ENCODE measurements at places on chromosomes 4 and X.

- no peak for DNase-seq
These were observed 35.7 kb downstream of the DDX53 start for GRCh38 chrX:23035493-23035892.

- DNase-seq: no peak
These were observed 843.4 kb downstream of the FSTL5 start for GRCh38 chr4:161320377-161320776.

- DNase-seq: no peak
These were observed 100.5 kb downstream of the PRDM5 start for GRCh38 chr4:120821977-120822376.

DNA sequence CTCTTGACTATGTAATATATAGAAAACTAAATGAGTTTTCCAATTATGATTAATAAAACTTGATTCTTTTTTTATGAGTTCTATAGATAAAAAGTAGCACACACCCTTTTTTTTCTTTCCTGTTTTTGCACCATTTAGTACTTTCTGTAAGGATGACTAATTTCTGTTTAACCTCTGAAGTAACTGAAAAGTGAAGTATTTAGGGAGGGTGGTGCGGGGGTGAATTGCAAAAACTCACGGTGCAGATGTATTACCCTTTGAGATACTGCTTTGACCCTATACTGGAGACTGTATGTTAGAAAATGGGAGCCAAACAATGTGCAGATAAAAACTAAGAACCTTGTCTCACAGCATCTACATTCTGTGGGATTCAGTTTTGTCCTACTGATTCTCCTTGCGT, 471.6 kb downstream of the DTHD1 start:
- DNase-seq: no peak

DNA sequence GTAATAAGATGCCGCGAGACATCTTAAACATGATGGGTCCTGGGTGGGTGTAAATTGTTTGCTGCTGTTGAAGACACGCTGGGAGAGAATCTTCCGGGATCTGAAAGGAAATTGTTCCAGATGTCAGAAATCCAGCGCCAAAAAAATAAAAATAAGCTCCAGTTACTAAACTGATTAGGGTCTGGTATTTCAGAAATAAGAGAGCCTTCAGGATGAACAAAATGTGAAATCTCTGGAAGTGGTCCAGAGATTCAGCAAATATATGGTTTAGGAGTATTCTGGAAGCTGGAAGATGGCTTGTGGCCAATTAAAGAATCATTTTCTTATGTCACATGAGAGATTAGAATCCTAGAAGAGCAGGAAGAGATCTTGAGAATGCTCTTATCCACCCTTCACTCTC, 75.8 kb upstream of the NHS start:
- DNase-seq: no peak

- DNase-seq: no peak
These were observed 3.2 kb downstream of the TMEM164 start for GRCh38 chrX:110006161-110006560.

DNA sequence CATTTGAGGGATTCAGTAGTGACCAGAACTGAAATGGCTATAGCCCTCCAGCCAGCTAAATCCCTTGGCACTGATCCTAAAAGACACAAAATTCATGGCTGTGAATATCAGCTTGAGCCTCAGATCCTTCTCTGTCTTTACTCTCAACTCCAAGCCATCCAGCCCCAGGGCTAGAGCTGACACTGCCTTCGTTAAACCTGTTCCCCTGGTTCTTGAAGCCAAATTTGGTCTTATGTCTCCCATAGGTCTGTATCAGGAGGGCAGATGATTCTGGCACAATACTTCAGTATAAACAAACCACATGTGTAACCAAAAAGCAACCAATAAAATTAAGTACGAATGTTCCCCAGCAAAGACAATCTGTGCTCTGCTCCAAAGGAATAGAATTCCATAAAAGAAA, 78.0 kb downstream of the ANOS1 start:
- DNase-seq: no peak

- DNase-seq: no peak
These were observed 15.7 kb downstream of the ARMCX6 start for GRCh38 chrX:101602077-101602476.

GRCh38 chr4:126404549-126404948, 1089.8 kb downstream of the FAT4 start:
- DNase-seq: no peak

DNA sequence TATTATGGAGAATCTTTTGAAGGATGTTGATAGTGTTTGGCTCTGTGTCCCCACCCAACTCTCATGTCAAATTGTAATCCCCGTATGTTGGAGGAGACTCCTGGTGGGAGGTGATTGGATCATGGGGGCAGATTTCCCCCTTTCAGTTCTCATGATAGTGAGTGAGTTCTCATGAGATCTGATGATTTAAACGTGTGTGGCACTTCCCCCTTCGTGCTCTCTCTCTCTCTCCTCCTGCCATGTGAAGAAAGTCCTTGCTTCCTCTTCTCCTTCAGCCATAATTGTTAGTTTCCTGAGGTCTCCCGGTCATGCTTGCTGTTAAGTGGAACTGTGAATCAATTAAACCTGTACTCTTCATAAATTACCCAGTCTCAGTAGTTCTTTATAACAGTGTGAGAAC, 166.1 kb upstream of the NUDT6 start:
- no peak for DNase-seq

DNA sequence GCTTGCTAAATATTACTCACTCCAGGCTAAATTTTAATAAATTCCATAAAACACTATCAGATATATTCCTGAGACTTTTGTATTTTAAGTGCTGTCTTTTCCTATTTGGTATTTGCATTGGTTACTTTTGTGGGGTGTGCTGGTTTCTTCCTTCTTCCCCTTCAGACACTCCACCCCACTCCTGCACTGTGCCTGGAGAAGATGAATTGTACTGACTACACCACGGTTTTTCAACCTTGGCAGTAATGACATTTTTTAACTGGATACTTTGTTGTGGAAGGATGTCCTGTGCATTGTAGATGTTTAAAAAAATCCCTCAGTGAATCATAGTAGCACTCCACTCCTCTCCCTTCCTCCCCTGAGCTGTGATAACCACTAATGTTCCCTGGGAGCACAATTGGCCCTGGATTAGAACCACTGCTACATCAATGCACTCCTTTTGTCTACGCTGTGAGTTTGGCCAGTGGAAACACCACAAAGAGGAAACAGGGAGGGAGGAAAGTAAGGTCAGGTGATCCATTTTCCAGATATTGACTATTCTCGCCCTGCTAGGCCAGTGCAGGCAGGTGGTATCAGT, 36.3 kb downstream of the SNCA start:
- no peak for DNase-seq

DNA sequence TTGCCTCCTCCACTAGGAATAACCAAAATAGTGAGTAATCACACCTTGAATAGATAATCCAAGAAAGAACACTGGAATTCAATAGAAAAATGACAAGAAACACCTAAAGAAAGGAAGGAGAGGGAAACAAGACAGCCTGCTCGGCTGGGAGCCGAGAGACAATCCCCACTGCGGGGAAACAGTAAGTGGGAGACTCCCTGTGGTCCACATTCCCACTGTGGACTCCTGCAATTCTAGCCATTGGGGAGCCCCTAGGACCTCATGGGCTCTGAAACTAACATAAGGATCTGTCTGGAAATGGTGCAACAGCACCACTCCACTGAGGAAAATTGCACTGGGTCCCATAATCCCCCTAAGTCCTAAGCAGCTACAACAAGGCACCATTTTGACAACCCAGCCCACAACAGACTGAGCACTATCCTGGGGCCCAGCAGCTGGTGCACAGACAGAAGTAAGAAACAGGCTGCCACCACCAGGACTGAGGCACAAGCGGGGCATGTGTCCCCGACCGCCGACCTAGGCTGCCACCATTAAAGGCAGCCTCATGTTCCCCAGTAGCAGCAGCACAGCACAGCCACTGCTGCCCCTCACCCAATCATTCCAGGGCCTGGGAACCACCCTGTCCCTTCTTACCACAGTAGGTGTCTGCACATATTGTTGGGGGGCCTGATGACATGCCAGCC, 14.2 kb downstream of the LRBA start:
- no peak for DNase-seq

DNA sequence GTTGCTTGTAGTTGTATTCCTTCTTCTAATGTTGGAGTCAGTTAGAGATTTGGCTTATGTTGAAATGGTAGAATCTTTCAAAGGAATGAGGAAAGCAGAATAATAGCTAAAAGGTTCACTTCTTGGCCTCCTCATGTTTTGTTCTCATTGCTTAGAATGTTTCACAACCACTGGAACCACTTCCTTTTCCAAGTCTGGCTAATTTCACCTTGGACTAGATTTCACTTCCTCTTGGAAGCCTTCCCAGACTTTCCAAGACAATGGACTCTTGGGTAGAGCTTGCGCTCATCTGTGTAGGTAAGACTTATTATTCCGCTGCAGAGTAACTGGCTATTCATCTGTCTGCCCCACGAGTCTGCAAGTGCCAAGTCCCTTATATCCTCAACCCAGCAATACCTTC, 8.3 kb downstream of the SPATA18 start:
- no peak for DNase-seq

- DNase-seq: no peak
These were observed 62.4 kb downstream of the HOPX start for GRCh38 chr4:56618734-56619133.

- no peak for DNase-seq
These were observed 652.8 kb upstream of the NR3C2 start for GRCh38 chr4:149095001-149095400.

DNA sequence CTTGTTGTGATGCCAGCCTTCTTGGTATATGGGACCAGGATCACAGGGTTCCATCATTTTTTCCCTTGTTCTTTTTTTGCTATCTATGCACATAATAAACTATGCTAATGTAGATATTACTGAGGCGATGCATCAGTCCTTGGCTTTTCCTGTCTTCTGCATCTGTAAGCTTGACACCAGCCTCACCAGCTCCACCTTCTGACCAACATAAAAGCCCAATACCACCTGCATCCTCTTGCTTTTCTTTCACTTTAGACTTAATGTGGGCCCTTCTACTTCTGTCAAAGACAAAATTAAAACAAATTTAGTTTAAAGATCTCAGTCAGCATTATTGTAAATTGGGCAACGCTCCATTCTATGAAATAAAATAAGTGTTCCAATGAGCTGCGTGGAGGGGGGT, 1718.8 kb upstream of the PCDH10 start:
- no peak for DNase-seq

- no peak for DNase-seq
These were observed 20.4 kb upstream of the ATXN3L start for GRCh38 chrX:13340182-13340791.

GRCh38 chr4:7275067-7275466, 82.7 kb downstream of the SORCS2 start:
- DNase-seq: no peak

GRCh38 chr4:81704461-81704860, 232.8 kb upstream of the RASGEF1B start:
- DNase-seq: no peak

Data from left ventricle myocardium inferior (tissue), 1 donor.